ENCODE measurements at places on chromosomes 11 and 22. TPM values are rescaled to one million over a fixed set of nuclear protein-coding genes. Genes with fewer than 3 reads are reported as not detected.
A peak's percentile ranks its signal among the peaks of the same experiment; 100 is the strongest.

The NAA40 gene
- total RNA-seq = 3.8 TPM

The OR52A1 gene
- not detected for total RNA-seq

GRCh38 chr11:14380947-14381561 lies 22.1 kb upstream of the RRAS2 start:
- no peaks in the 10 kb centered on the region for H3K36me3 ChIP-seq
- peak overlapping the region; percentile 57 for H3K4me3 ChIP-seq
- DNase-seq = no peak

DNA sequence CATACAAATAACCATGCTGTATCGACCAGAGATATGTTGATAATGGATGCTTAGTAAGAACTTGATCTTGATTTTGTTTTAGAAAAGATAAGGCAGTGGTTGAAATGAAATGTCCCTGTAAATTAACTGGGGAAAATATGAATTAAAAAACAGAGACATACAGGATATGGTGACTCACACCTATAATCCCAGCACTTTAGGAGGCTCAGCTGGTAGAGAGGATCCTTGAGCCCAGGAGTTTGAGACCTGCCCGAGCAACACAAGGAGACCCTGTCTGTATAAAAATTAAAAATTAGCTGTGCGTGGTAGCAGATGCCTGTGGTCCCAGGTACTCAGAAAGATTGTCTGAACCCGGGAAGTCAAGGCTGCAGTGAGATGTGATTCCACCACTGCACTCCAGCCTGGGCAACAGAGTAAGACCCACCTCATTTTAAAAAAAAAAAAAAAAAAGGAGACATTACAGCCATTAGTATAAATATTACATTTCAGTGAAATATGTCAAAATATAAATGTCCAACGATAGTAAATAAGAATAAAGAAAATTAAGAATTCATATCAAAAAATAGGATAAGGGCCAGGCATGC lies 4.6 kb downstream of the PICALM start:
- H3K4me1 ChIP-seq = peaks cover 69% of the 10 kb centered on the region
- H3K27ac ChIP-seq = peak overlapping the region; percentile 97
- peak overlapping the region; percentile 9 for H3K4me3 ChIP-seq
- no peaks in the 10 kb centered on the region for H3K27me3 ChIP-seq

GRCh38 chr11:72179804-72180396 lies 12.0 kb upstream of the FOLR1 start:
- no peaks in the 10 kb centered on the region for H3K27me3 ChIP-seq
- no peaks in the 10 kb centered on the region for H3K36me3 ChIP-seq
- no peak for DNase-seq
- H3K4me1 ChIP-seq = no peaks in the 10 kb centered on the region
- H3K4me3 ChIP-seq = no peak overlapping the region
- no peak overlapping the region for H3K27ac ChIP-seq

The SEC14L3 gene
- total RNA-seq = not detected
